Activated CD4-positive, alpha-beta memory T cell treated with anti-CD3 and anti-CD28 coated beads for 36 hours (primary cell): ENCODE measurements at places on chromosomes 2 and 18.

GRCh38 chr2:201883606-201884369 lies 77.5 kb downstream of the CDK15 start:
- DNase-seq = no peak

GRCh38 chr2:36741188-36741837 lies 44.8 kb downstream of the VIT start:
- no peak for DNase-seq

GRCh38 chr2:157497638-157498314 lies 53.9 kb upstream of the CYTIP start:
- no peak for DNase-seq

DNA sequence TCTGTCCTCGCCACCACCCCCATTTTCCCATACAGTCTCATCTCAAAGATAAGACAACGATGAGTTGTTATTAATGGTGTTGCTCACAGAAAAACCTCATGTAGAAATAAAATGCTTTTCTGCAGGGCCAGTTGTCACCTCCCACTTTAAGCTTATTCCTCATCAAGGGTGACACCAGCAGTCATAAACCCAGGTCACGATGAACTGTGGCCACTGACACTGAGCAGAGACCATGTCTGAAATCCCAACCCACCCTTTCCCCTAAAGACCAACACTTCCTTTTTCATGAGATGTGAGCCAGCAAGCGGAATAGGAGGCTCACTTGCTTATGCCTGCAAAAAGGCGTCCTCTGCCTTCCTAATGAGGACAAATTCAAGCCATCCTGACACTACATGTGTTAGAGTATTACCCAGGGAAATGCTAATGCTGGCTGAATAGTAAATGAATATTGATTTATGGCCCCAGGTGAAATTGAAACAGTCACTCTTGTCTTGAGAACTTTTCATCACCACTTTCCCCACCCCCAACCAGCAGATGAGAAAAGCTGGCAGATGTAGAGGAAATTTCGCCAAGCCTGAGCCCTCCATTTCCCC lies 228.4 kb downstream of the MGAT5 start:
- no peak for DNase-seq

- DNase-seq = no peak
Measured at GRCh38 chr2:10243926-10244270, 58.8 kb upstream of the HPCAL1 start.
